ENCODE measurements at places on chromosomes 16 and 17.

DNA sequence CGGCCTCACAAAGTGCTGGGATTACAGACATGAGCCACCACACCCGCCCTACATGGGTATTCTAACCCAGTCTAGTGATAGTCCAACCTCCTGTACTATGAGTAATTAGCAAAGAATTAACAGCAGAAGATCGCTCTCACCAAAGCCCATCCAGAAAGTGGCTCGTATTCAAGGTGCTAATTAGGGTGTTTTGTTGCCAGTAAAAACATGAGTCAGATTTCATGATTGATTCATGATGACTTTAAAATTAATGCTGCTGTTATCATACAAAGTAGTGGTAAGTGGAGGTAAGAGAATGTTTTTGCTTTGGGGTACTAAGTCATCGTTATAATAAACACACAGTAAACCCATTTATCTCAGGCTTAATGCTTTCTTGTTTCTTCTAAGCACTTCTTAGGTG is 428.8 kb downstream of the WWOX start:
- DNase-seq = no peak

GRCh38 chr17:76657505-76658241 is 14.1 kb upstream of the ST6GALNAC1 start:
- DNase-seq = no peak

DNA sequence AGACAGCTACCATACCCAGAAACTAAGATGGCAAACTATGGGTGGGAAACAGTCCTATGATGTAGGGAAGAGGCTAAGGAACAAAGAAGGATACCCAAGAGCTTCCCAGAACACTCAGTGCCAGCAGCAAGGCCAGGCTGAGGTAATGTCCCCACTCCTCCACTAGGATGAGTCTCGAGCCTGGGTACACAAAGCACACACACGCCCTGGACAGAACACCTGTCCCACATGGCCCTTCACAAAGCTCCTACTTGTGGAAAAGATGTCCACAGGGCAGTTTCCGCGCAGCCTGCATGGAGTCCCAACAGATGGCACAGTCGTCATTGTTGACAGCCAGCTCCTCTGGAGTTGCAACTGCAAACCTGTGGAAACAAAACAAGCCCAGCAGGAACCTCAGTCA is 23.9 kb downstream of the AMFR start:
- peak; percentile 21 for DNase-seq

- DNase-seq = no peak
Observed at GRCh38 chr17:63967953-63968352, 4.8 kb downstream of the SCN4A start.

- no peak for DNase-seq
Observed at GRCh38 chr16:88383401-88384221, 852 bp downstream of the ZNF469 start.

- peak; percentile 43 for DNase-seq
Observed at GRCh38 chr16:19114359-19115147, 789 bp downstream of the ITPRIPL2 start.

DNA sequence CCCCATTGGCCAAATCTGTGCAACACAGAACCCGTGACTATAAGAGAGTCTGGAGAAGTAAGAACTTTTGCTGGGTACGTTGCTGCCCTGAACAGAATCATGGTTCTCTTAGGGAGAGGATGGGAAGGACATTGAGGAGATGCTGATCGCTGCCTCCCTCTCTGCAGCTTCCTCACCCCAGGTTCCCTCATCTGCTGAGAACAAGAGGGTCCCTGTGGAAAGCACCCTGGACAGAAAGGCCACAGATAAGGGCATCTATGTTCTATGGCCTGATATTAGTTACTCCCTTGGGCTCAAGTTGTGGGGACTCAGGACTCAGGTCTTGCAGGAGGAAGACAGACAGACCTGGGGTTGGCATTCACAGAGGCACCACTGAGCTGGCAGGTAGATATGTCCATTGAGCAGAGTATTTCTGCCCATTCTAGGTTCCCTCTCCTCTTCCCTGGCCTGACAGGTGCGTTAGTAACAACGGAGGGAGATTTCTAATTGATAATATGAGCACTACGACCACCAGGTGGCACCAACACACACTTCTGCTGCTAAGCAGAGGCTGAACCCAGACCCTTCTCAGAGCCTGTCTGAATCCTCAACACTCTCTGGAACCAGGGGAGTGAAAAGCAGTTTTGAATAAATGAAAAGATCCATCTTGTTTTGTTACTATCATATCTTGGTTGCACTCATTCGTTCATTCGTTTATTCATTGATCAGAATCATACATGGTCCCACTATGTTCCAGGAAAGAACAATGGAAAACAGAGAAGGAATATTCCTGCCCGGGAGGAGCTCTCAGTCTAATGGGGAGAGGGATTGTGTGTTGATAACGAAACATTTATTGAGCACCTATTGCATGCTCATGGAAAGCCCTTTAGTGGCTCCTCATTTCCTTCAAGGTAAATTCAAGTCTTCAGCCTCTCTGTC is 56.4 kb downstream of the SLC6A2 start:
- peak; percentile 43 for DNase-seq

- no peak for DNase-seq
Observed at GRCh38 chr17:81039096-81039495, 4.1 kb downstream of the BAIAP2 start.

- no peak for DNase-seq
Observed at GRCh38 chr17:18176176-18176575, 7.5 kb upstream of the ALKBH5 start.

- DNase-seq = no peak
Observed at GRCh38 chr17:71164561-71164960, 956.3 kb upstream of the SOX9 start.

DNA sequence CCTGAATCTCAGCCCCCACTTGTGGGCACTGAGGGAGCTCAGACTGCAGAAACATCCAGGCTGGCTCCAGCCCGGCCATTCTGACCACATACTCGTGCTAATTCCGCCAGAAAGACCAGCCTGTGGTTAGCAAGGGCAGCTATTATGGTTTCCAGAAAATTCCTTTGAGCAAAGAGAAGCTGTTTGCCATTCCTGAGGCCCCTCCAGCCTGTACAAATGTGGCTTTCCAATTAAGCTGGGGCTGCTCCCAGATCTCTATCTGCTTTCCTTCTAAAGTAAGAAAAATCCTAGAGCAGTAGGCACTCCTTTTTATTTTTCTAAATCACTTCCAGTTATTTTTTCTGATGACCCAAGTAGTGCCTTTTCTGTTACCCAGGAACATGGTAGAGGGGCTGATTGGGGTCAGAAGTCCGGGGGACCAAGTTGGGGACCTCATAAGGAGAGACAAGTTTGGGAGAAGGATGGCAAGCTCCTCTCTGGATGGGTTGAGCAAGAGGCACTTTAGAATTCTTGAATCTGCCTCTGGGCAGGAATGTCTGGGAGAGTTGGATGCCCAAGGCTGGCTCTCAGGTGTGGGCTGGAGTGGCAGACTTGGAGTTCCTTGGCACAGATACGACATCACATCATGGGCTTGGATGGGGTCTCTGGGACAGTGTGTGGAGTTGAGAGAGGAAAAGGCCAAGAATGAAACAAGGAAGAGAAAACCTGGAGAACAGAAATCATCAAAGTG is 83.3 kb upstream of the TNRC6C start:
- no peak for DNase-seq

DNA sequence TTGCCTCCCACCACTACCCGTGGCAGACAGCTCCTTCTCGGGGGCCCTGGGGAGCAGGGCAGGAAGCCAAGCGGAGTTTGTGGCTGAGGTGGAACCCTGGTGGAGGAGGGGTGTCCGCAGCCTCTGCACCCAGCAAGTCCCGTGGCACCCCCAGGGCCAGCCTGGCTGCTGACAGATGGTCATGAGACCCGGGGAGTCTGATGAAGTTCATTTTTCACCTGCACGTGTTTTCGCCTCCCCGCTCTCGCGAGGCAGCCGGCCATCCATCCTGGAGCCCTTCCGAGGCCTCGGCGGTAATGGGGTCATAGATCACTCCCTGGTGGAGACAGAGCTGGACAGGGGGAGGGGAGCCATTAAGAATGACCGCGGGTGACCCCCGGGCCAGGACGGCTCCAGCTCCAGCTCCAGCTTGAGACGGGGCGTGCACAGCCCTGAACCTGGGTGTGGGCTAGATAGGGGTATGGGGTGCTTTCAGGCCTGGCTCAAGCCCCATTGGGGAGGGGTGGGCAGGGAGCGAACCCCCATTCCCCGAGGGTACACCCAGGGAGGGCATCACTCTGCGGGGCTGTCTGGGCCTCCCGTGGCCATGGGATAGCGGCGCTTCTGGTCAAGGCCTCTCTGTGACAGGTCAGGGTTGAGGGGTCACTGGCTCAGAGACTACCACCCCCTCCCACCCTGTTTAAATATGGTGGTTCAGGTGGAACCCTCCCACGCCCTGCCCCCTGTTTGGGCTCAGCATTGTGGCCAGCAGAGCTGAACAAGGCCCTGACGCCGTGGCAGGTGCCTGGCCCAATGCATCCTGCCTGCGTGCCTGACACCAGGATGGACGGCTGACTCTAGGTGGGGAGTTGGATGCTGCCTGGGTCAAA is 227.4 kb upstream of the GSE1 start:
- DNase-seq = no peak

DNA sequence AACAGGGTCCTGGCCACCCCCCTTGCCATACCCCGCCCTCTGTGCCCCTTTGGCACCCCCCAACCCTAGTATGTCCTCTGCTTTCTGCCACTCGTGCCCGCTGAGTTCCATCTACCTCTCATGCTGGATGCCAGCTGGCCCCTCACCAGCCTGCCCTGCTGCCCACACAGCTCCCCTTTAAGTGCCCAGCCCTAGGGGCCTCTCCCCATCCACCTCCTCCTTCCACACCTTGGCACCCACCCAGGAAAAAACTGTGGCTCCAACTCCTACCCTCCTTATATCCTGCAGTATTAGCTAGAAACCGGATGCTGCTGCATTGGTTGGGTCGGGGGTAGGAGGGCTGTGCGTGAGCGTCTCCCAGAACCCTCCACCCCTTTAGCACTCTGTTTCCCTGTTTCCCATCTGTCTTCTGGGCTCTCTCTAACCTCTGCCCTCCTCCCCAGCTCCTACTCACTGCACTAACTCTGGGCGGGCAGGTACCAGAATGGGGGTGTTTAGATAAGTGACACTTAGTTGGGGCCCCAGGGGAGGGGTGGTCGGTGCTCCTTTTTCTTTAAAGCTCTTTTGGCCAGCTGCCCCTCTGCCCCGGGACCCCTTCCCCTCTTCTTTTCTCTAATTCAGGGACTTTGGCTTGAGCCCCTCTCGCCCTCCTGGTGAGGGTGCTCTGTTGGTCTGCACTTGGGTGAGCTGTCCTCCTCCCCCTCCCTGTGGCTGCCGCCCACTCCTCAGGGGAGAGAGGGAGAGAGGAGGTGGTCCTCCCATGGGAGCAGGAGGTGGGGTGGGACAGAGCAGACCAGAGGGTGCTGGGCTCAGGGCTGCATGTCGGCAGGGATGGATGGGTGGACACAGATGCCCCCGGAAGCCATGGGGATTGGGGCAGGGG is 9.9 kb downstream of the NR1D1 start:
- DNase-seq = no peak

DNA sequence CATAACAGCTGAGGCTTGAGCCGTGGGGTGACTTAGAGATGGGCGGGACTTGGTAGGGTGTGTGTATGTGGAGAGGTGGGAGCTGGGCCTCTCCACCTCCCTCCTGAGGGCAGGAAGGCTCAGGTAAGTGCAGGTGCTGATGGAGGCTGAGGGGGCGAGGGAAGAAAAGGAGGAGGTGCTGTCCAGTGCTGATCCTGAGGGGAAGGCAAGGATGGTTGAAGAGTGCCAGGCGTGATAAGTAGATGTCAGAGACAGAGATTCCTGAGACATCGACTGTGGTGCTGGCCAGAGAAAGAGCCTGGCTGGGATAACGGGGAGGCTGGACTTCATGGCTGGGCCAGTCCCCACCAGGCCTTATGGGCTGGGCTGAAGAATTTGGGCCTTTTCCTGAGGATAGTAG is 159.1 kb downstream of the SDK2 start:
- DNase-seq = no peak

DNA sequence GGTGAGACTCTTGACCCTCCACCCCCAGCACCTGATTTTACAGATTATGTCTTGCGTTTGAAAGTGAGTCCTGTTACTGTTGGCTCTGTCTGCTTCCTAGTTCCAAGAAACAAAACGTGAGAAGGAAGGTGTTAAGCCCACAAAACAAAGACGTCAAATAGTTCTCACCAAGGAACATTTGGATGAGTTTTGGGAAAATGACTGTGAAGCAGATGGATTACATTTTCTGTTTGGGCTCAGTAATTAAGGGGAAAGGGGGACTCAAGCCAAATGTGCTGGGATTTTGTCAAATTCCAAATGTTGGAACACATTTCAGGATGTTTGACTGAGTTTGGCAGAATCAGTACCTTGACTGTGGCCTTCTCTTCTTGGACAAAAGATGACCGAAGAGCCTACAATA is 71.2 kb downstream of the PCTP start:
- no peak for DNase-seq

DNA sequence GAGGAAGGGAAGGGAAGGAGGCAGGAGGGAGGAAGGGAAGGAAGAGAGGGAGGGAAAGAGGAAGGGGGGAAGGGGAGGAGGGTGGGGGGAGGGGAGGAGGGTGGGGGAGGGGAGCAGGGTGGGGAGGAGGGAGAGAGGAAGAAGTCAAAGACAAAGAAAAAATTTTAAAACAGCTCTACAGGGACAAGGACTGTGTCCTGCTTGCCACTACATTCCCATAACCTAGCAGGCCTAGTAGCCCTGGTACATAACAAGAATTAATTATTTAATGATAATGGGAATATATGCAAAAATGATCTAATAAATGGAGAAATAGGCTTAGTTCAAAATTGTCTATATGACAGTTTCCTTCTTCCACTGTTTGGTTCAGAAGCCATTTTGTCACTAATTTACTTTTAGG is 47.6 kb upstream of the NOG start:
- no peak for DNase-seq

DNA sequence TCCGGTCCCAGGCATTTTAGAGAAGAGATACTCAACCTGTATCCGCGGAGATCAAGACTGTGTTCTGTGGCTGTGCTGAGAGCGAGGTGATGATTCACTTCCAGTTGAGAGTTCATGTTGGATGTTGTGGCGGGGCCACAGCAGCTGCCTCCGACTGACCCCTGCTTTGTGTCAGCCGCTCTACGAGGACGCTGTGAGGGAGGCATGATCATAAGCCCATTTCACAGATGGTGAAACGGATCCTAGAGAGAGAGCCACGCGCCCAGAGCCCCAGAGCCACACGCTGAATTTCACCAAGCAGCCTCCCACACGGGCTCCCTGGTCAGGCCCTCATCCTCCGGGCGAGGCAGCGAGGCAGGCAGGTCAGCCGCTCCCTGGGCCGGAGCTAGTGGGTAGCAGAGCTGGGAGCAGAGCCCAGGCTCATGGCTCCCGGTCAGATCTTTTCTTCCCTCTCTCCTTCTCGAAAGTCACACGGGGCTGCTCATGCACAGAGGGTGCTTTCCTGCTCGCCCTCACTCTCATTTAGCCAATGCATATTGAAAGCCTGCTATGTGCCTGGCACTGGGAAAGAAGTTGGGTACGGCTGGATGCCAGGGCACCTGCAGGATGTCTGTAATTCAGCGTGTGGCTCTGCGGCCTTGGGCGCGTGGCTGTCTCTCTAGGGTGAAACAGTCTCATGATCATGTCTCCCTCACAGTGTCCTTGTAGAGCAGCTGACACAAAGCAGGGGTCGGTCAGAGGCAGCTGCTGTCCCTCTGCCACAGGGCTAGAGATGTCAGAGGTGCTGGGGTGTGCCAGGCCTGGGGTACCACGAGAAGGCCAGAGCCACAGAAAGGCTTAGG is 155.6 kb upstream of the CHMP6 start:
- no peak for DNase-seq

- DNase-seq = no peak
Observed at GRCh38 chr16:57675741-57676551, 7.8 kb downstream of the ADGRG3 start.

Data from GM12891 (cell line).